ENCODE measurements at places on chromosomes 3 and 15.

DNA sequence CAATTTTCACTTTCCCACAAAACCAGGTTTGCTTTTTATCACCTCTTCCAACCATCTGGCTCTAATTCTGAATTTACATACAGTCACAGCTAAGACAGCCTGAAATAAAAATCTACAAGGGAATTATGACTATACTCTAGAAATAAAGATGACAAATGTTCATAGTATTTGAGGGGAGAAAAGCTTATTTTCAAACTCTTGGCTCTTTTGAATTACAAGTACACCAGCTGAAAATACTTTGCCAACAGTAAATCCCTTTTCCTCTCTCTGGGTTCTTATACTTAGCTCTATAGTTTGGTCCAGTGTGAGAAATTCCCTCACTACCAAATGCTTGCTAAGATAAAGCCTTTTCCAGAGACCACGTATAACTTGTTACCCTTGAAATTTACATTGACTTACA lies 1037.9 kb downstream of the ROBO1 start:
- no peak for DNase-seq

DNA sequence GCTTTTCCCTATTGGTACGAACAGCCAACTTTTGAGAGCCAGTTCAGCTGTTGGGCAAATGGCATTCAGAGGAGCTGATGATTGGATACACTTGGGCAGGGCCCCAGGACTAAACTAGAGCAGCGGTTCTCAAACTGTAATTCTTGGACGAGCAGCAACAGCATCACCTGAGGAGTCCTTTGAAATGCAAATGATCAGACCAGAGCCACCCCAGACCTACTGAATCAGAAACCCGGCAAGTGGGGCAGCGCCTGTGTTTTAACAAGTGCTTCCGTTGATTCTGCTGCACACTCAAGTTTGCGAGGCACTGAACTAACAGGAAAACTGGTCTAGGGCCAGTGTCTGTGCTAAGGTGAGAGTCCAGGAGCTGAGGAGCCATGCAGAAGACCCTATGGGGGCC lies 239.7 kb downstream of the UACA start:
- DNase-seq, result no peak

DNA sequence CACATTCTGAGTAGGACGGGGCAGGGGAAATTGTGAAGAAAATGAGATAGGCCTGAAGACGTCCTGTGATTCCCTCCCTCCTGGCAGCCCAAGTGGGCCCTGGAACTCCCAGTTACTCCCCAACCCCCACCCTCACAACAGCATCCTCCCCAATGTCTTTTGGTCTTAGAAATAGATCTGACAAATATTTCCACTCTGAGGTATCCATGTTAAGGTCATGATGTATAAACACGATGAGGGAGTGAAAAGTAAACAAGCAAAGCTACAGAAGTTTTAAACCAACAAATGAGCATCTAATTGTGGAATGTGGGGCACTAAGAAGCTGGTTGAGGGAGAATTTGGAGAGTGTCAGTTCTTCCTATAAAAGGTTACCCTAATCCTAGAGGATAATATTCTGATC lies 103.7 kb upstream of the AADACL2 start:
- DNase-seq, result no peak

GRCh38 chr3:66394753-66395249 lies 106.0 kb downstream of the LRIG1 start:
- DNase-seq, result no peak

- DNase-seq, result no peak
Observed at GRCh38 chr15:35104526-35105147, 19.5 kb upstream of the NANOGP8 start.

DNA sequence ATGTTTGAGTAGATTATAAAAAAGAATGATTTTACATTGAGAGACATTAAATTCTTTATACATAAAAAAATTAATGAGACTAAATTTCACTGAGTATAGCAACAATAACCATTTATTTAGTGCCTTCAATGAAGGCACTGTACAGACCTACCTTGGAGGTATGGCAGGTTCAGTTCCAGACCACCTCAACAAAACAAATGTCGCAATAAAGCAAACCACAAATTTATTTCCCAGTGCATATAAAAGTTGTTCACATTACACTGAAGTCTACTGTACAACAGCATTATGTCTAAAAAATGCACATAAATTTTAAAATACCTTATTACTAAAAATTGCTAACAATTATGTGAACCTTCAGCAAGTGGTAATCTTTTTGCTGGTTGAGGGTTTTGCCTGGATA lies 58.8 kb downstream of the SLC24A1 start:
- DNase-seq, result no peak

- DNase-seq, result no peak
Observed at GRCh38 chr15:24858737-24859601, 95.8 kb upstream of the SNRPN start.

DNA sequence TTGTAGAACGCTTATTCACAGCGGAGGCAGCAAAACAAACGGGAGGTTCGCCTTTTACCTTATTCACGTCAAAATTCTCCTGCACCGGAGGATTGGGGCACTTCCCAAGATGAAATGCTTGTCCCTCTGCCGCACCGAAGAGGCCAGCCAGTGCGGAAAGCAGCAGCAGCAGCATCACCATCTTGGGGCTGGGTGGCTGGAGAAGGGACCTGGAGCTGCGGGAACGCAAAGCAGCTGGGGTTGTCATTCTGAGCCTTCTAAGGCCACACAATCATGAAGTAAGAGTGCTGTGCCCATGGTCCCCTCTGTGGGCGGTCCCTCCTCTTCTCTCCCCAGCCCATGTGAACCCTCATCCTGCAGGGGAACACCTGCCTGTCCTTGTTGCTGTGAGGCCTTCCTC lies 4.5 kb downstream of the APOD start:
- DNase-seq, result no peak

DNA sequence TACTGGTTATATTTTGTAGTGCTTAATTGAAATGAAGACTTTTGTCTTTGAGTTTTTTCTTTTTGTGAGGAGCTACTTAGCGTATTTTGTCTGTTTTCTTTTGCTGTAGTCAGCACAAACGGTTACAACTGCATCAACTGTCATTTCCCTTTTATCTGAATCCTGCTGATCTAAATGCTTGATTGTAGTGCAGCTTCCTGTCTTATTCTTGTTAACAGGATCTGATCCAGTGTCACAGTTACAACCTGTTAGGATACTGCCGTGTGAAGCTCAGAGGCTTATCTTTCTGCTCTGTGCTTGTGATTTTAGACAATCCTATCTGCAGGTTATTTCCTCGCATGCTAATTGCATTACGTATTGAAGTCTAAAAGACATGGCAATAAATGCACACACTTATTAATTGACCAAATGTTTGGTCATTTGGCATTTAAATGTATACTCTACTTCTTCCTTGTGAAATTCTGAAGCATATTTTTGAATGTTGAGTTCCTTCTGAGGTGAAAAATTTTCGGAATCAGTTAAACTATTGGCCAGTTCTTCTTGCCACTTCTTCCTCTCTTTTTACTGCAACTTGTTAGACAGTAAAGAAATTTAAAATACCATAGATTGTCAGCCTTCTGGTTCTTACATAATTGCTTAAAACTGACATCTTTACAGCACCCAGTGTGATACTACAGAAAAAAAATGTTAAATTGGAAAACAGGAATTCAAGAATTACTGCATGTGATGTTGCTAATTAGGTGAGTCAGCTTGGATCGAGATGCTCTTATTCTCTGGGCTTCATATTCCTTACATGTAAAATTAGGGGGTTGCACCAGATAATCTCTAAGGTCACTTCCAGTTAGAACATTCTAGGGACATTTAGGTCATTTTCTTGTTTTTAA lies 168.2 kb downstream of the MBNL1 start:
- no peak for DNase-seq

GRCh38 chr15:52528564-52529340 lies at the start of gene MYO5A:
TSS of gene MYO5A (minus strand) at chr15:52528880. CDS start at chr15:52528806, 74 bp downstream.
- DNase-seq, result peak; percentile 72

GRCh38 chr15:63973212-63974009 lies 72.9 kb downstream of the DAPK2 start:
- DNase-seq, result no peak

GRCh38 chr3:125154110-125154509 lies 58.4 kb downstream of the SLC12A8 start:
- DNase-seq, result no peak

DNA sequence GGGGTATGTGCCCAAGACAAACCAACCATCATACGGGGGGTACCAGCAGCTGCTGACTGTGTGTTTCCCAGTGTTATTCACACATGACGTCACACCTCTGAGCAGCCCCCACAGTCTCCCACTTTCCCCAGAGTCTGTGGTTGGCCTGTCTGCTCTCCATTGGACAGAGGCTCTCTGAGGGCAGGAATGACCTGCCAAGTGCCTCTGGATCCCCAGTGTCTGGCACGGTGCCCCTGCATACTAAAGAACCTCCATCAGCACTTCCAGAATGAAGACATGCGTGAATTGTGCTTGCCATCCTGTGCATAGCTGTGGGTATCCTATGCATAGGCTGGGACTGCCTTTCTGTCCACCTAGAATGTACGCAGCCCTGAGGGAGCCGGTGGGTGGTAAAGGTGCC lies 3.5 kb upstream of the CCDC9B start:
- DNase-seq, result no peak

GRCh38 chr3:184688251-184688881 lies 23.5 kb downstream of the MAGEF1 start:
- DNase-seq, result no peak

GRCh38 chr3:138899351-138899991 lies 47.5 kb downstream of the FOXL2 start:
- no peak for DNase-seq

GRCh38 chr3:103372031-103372430 lies 937.2 kb downstream of the ZPLD1 start:
- DNase-seq, result no peak

DNA sequence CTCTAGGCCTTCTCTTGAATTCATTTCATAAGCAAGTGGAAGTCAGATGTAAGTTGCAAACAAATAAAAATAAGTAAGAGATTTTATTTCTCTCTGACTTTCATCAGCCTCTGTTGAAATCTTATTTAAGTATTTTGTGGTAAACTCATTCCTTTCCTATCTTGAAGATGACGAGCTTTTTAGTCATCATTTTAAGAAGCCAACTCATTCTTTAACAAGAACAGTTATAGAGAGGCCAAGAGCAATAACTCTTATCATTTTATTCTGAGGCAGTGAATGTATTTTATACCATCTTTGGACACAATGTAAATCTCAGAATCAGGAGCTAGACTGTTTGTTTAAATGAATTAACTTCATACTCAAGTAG lies 147.5 kb upstream of the MBNL1 start:
- no peak for DNase-seq

DNA sequence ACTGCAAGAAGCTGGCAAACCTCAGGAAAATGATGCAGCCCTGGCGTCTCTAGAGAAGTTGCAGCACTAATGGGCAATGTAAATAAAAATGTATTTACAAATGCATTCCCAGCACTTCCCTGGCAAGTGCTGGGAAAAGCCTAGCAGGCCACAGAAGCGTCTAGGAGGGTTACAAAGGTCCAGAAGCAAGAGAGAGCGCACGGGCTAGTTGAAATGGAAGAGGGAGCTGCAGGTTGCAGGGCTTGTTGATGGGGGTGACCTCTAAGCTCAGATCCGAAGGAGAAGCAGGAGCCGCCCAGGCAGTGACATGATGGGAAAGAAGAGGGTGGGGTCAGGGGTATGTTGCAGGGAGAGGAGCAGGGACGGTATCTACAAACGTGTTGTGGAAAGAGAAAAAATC lies 2.7 kb upstream of the KNL1 start:
- no peak for DNase-seq

DNA sequence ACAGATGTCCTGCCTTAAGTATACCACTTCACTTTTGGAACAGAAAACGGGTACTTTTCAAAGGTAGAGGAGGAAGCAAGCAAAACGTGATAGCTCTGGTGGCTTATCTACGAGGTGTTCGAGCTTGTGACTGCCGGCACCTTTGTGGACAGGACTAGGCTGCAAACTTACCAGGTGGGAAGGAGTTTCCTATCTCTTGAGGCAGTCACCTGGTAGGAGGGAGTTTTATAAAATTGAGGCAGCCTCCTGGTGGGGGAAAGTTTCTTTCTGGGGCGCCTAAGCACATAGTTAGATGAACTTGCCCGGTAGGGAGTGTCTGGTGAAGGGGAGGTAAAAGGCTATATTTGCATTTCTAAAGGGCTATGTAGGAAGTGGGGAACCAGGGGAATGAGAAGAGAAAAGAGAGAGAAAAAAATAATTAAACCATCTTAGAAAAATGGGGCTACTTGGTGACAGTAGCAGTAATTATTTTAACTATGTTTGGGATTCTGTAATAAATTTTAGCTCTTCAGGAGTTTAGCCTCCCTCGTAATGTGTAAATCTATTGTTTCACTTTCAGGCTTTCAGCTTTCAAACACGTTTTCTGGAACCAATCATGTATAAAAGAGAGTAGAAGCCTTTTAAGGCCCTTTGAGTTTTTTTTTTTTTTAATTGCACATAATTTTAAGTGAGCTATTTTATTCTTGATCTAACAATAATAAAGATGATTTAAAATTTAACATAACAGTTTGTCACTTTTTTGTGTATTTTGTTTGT lies 131.0 kb downstream of the IL5RA start:
- DNase-seq, result no peak

DNA sequence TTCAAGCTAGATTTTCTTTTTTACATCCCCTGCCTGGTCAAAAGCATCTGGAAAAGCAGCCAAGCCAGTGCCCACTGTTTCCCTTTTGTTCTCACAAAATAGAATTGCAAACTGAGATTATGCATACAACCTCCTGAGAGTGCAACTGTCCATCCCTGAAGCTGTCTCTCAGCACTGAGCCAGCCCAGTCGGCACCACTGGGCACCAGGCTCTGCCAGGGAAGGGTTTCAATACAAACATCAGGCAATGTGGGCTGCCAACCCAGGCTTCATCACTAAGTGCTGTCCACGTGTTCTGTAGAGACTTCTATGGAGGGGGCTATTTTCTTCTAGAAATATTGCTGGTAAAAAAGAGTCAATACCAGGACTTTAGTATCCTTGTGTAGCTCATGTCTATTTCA lies 356.3 kb upstream of the TBL1XR1 start:
- DNase-seq, result no peak

DNA sequence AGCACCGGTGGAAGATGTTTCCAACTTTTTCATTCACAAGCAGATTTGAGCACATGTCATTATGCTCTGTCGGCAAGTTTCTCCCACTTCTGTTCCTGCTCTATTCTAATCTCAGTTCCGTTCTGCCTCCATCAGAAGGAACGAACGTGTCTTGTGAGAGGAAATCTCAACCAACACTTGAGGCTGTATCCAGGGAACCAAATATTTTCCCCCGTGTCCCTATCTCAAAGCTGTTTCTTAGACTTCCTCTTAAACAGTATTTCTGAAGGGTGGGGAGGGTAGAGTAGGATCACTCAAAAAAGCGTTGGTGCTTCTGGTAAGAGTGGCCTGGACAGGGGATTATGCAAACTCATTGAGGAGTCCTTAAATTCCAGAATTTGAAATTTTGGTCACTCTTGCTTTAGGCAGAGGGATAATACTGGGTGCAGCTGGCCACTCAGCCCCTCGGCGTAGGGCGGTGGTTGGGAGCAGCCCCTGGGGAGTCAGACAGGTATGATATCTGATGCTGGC lies 54.9 kb downstream of the FRMD4B start:
- DNase-seq, result no peak

- DNase-seq, result no peak
Observed at GRCh38 chr3:124034016-124034843, 42.3 kb upstream of the ROPN1 start.

GRCh38 chr3:132071043-132071442 lies 36.2 kb upstream of the CPNE4 start:
- no peak for DNase-seq

Measured in stimulated activated CD8-positive, alpha-beta memory T cell treated with anti-CD3 and anti-CD28 coated beads, Interleukin-15, amount 100 ng/mL, for 48 hours (primary cell).